CD4-positive, alpha-beta memory T cell (primary cell): ENCODE measurements at places on chromosomes 4 and X.

DNA sequence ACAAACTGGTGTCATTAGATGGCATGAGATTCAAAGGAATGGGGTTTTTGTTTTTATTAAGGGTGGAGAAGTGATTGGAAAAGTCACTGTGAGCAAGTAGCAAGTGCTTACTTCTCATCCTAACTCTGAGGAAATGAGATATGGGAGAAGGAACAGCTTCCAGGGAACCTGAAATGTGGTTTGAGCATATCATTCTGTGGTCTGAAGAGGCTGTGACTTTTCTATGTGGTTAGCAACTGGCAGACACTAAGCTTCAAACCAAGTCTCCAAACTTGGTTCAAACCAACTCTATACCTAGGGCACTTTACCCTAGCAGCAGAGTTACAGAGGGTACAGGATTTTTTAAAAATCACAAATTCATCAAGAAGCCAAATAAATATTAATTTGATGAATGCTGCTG is 58.2 kb downstream of the DCLK2 start:
- no peak for DNase-seq
- H3K36me3 ChIP-seq, result no peaks in the 10 kb centered on the region
- no peak overlapping the region for H3K27ac ChIP-seq
- no peaks in the 10 kb centered on the region for H3K4me1 ChIP-seq

DNA sequence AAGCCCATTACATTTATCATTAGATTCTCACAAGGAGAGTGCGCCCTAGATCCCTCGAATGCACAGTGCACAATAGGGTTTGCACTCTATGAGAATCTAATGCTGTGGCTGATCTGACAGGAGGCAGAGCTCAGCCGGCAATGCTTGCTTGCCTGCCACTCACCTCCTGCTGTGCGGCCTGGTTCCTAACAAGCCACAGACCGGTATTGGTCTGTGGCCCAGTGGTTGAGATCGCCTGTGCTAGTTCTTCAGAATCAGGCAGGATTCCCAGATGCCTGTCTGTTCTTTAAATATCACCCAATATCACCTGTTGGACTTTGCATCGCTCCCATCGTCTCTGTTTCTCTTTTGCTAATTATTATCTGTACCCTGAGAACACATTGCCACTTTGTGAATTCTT is 14.0 kb downstream of the DSPP start:
- H3K36me3 ChIP-seq, result no peaks in the 10 kb centered on the region
- H3K4me1 ChIP-seq, result no peaks in the 10 kb centered on the region
- DNase-seq, result no peak
- no peak overlapping the region for H3K4me3 ChIP-seq

DNA sequence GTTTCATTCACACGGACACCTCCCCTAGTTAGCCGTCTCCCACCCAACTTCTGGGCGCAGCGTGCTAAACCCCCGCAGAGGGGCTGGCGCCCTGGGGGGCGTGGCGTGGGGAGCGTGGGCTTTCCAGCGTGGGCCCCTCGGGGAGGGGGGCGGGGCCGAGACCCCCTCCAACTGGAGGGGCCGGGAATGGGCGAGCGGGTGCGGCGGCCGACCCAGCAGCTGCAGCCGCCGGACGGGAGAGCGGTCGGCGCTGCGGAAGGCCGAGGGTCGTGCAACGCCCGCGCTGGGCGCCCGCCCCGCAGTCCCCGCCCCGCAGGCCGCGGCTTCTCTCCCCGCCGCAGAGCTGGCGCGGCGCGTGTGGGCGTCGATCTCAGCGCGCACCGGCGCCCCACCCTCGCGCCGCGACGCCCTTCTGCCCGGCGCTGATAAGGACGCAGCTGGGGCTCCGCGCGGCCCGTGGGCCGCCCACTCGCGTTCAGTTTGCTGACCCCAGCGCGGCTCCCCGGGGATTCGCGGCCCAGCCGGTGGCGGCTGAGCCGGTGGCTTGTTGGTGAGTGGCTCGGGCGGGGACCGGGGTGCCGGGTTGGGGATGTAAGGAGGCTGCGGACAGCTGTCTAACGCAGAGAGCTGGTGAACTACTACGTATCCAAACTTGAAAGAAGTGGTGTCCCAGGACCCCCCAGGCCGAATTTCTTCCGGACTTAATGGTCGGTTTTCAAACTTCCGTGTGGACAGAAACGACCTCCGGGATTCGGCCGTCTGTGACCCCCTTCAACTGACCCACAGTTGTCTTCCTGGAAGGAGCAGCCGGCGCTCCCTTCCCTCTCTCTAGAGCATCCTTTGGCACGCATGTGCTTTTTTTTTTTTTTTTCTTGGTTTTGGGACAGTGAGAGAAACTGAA is 1.5 kb downstream of the FHDC1 start:
- H3K4me1 ChIP-seq, result peaks cover 20% of the 10 kb centered on the region
- peaks cover 32% of the 10 kb centered on the region for H3K27me3 ChIP-seq
- peak overlapping the region; percentile 54 for H3K4me3 ChIP-seq
- H3K36me3 ChIP-seq, result no peaks in the 10 kb centered on the region
- H3K27ac ChIP-seq, result no peak overlapping the region

DNA sequence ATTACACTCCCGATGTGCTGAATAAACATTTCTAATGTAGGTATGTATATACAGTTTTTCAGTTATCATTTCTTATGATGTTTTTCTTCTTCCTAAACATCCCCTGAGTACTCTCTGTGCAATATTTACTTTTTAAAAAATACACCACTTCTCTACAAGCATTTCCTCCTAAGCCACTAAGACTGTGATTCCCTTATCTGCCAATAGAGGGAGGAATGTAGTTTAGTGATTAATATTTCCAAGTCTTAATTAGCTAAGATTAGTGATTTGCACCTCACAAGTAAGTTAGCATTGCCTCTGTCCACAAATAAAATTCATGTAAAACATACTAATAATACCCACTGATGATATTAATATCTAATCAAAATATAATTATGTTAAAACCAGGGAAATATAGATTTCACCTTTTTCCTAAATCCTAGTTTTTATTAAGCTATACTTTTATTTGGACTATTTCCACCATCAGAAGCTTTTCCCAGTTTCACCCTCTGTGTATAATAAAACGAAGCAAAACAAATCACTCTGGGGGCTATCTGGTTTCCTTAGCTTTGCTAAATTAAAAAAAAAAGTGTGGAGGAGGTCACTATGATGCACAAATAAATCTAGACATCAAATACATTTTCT is 909.1 kb downstream of the FAT4 start:
- H3K36me3 ChIP-seq, result no peaks in the 10 kb centered on the region
- no peak overlapping the region for H3K27ac ChIP-seq
- no peaks in the 10 kb centered on the region for H3K4me1 ChIP-seq
- no peak overlapping the region for H3K4me3 ChIP-seq

- no peaks in the 10 kb centered on the region for H3K4me1 ChIP-seq
- DNase-seq, result no peak
- H3K4me3 ChIP-seq, result no peak overlapping the region
- no peak overlapping the region for H3K27ac ChIP-seq
These were observed 14.0 kb downstream of the SORCS2 start for GRCh38 chr4:7206385-7206784.
